ENCODE measurements at places on chromosomes 13 and 19.

DNA sequence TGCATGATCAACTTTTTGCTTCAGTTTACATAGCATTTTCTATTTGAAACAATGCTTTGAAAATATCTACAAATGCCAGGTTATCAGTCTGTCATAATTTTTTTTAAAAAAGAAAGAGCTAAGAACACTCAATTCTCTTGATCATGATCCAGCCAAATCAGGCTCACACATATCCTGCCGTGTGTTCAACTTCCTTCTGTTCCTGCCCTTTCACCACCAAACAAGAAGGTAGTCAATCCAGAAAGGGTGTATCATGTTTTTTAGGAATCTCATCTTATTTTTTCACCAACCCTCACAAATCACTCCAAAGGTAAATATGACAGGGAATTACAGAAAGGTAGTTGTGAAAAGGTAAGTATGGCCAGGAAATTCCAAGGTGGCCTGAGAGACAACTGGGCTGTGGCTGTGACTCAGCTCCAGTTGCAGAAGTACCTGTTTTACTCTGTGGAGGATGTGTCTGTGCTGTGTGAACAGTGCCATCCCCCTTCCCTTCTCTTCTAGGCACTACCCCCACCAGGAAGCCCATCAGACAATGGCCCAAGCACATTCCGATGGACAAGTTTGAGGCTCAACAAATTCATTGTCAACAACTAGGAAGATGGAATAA, 138.8 kb upstream of the GJB6 start:
- DNase-seq, result no peak

GRCh38 chr19:28697308-28697707, 515.6 kb downstream of the UQCRFS1 start:
- no peak for DNase-seq

DNA sequence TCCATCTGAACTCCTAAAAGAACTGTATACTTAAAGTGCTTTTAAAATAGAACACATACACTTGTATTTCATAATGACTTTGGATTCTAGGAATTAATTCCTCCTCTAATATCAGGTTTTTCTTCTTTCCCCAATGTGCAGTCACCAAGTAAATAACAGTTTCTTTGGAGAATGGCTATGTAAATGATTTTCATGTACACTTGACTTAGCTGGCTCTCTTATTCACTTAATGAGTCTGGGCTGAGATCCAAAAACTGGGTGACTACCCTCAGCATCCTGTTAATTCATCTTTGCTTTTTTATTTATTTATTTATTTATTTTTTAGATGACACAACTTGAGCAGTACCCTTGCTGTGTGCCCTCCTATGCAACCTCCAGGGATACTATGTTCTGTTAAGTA, 1003.7 kb downstream of the SLITRK1 start:
- DNase-seq, result no peak

- DNase-seq, result no peak
Observed at GRCh38 chr19:57511484-57511883, 11.7 kb downstream of the ZNF773 start.

- no peak for DNase-seq
Observed at GRCh38 chr13:35475960-35476943, at the start of gene MAB21L1. TSS of gene MAB21L1 (minus strand) at chr13:35476689. CDS start at chr13:35476138, 551 bp downstream.

DNA sequence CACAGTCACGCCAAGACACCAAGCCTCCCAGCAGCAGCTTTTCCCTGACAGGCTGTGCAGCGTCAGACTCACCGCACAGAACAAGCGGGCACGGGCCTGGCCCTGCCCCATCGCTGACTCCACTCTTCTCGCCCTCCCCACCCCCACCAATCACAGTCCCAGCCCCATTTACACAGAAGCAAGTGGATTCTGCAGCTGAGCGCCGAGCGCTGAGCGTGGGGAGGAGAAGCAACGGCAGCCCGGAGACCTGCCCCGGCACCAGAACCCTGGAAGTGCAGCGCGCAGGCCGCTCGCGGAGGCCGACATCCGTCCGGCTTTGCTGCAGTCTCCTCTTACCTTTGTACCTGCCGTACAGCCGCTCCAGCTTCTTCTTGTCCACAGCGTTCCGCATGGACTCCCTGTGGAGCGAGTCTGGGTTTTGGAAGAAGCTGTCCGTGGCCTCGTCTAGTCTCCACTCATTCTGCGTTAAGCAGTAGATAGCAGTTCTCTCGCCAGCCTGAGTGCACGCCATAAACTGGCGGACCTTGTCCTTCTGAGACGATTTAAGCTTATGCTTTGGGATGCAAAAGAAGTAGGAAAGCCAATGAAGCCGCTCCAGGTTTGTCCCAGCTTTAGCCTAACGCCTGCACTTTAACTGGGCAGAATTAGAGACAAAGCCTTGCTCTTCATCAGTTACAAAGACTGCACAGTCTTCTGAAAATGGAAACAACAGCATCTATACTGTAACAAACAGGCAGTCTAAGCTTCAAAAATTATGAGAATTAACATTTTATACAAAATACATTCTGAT, 6.8 kb downstream of the DCUN1D2 start:
- DNase-seq, result no peak

GRCh38 chr19:13181747-13182388, 31.7 kb downstream of the IER2 start:
- DNase-seq, result no peak
